ENCODE measurements at places on chromosomes 2 and 18.
A peak's percentile ranks its signal among the peaks of the same experiment; 100 is the strongest.

DNA sequence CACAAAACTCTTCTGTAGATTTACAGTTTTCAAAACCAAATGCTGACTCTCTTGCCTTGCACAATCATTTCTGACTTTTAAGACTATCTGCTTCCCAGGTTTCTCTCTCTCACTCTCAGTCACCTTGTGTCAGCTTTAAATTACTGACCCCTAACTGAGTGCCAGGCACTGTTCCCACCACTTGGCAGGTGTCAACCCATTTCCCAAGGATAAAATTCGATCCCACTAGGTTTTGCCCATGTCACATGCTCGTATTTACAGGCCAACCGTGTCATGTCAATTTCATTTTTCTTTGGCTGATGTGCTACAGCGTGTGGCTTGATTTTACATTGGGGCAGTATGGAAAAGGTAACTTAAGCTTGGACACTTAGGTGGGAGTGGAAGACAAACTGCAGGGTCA lies 26.1 kb upstream of the LMAN1 start:
- DNase-seq: no peak

GRCh38 chr2:73984203-73984921 lies at the start of gene TET3:
TET3 (plus strand) TSS chr2:73984910; CDS start chr2:73986404, 1,494 bp downstream.
- DNase-seq: no peak

- no peak for DNase-seq
Observed at GRCh38 chr2:148721991-148722777, 77.6 kb downstream of the EPC2 start.

GRCh38 chr18:28768791-28769768 lies 592.1 kb upstream of the CDH2 start:
- no peak for DNase-seq

- peak; percentile 81 for DNase-seq
Observed at GRCh38 chr18:59748628-59749360, 51.6 kb upstream of the CCBE1 start.

DNA sequence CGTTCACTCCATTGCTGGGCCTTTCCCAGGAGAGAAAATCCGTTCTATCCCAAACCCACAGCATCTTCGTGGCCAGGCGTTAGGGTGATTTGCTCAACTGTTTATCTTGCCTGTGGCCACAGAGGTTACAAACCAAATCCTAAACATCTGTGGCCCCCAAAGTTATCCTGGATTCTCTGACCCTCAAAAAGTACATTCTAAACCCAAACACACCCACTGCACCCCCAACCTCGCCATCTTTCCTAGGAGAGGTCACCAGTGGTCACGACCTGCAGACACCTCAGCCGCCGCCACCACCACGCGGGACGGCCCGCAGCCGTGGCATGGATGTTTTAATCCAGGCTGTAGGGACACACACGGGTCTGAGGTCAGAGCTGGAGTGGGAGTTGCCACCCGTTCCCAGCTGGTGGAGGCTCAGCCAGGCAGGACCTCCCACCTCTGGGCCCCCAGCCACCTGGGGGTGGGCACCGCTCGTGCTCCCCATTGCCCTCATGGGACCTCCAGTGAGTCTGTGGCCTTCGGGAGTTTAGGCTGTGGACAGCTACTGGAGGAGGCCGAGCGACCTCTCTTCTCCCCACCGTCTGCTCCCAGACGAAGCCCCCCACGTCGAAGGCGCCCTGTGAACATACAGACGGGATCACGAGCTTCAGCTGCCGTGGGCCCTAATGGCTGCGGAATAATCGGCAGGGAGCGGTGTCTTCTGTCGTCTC lies 72.0 kb downstream of the KCNG2 start:
- no peak for DNase-seq

DNA sequence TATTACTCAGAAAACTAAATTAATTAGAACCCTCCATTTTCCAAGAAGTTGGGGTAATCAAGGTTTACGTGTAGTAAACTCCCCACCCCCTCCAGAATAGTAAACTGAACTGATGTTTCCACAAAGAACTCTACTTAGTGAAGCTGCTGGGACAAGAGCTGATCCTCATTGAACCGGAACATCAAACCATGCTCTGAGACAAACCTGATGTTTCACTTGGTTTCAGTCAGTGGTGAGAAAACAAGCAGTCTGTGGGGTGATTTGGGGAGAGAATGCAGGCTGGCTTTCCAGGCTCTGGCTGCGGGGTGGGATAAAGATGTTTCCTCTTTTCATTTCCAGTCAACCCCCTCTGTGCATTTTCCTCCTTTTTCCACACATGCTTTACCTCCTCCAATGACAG lies 38.2 kb downstream of the CELF4 start:
- no peak for DNase-seq

- peak; percentile 32 for DNase-seq
Observed at GRCh38 chr2:207046724-207047123, 107.4 kb downstream of the CPO start.

DNA sequence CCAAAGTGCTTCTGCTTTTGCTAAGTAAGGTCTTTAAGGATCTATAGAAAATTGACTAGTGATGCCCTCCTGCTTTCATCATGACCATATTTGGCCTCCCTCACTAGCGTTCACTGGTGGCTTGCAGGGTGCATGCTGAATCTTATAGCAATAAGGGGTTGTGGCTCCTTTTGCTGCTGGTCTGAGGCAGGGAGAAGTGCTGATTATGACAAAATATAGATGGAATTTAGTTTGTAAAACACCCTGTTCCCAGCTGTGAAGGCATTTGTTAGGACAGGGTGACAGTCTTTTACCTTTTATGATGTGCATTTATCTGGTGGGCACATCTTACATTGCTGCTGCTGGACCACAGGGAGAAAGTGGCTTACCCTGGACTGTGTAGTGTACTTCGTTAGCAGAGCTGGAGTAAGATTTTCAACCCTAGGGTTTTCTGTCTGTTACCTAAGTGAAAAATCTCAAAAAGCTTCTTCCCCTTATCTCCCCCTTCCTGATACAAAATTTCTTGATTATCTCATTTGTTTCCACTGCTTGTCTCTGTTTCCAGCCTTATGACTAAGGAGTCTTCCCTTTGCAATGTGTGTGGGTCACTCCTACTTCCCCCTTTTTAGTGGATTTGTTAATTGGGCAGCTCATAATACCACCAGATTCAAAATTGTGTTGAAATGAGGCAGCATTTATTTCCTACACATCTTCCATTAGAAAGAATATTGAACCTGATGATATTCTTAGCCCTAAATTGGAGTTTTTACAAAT lies 21.2 kb upstream of the RPL37A start:
- no peak for DNase-seq

- DNase-seq: no peak
Observed at GRCh38 chr2:42072349-42073118, 24.7 kb downstream of the PKDCC start.
